Stimulated activated CD4-positive, alpha-beta T cell treated with anti-CD3 and anti-CD28 coated beads, Interleukin-12 subunit alpha, Interleukin-12 subunit beta, amount 100 ng/mL, for 24 hours (primary cell): ENCODE measurements at places on chromosomes 5 and 9.

DNA sequence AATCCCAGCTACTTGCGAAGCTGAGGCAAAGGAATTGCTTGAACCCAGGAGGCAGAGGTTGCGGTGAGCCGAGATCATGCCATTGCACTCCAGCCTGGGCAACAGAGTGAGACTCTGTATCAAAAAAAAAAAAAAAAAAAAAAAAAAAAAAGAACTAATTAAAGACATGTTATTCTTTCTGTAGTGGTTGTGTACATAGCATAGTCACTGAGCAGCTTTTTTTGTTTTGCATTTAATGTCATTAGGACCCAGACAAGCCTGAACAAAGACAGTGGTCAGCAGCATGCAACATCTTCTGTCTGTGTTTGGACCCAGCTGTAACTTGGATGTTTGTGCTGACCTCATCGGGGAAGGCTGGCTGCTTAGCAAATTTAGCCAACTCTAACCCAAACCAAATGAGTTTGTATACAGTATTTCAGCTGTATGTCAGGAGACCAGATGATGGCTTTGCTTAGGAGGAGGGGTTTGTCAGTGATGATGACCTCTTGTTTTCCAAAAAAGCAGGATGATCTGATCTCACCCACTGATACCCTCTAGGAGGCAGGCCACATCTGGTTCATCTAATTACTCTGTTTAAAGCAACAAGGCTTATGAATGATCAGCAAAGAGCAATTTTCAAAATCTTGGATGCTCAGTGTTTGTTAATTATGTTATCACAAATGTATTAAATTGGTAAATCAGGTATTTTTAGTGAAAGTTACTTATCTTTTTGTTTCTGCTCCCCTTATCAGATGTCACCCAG, 39.5 kb downstream of the SNCAIP start:
- no peak for DNase-seq

- DNase-seq = no peak
Measured at GRCh38 chr9:129282272-129282671, 104.2 kb upstream of the IER5L start.

DNA sequence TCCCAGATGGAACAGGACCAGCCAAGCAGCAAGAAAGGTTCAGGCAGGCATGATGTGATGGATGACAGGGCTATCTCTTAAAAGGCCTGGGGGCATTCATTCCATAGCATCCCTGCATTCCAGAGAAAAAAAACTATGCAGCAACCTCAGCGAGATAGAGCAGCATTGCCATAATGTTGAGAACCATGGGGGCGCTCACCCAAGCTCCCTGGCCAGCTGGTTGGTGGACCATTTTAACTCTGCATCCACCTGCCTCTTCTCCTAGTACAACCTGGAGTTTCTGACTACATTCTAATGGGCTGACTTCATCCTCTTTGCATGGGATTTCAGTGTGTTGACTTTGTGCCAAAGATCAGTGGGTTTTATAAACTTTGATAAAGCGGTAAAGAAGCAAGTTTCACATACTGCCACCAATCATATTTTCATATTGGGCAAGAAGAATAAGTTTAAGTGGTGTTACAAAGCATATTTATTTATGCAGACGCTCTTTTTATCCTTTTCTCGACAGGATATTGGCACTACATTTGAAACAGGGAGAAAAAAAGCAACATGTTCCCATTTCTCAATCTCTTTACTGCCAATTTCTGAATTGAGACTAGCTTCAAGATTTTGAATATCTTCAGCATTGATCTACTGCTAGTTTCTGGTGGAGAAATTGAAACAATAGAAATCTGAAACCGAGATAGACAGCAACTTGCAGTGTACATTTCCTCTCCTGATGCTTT, 378.3 kb upstream of the WWC1 start:
- no peak for DNase-seq

DNA sequence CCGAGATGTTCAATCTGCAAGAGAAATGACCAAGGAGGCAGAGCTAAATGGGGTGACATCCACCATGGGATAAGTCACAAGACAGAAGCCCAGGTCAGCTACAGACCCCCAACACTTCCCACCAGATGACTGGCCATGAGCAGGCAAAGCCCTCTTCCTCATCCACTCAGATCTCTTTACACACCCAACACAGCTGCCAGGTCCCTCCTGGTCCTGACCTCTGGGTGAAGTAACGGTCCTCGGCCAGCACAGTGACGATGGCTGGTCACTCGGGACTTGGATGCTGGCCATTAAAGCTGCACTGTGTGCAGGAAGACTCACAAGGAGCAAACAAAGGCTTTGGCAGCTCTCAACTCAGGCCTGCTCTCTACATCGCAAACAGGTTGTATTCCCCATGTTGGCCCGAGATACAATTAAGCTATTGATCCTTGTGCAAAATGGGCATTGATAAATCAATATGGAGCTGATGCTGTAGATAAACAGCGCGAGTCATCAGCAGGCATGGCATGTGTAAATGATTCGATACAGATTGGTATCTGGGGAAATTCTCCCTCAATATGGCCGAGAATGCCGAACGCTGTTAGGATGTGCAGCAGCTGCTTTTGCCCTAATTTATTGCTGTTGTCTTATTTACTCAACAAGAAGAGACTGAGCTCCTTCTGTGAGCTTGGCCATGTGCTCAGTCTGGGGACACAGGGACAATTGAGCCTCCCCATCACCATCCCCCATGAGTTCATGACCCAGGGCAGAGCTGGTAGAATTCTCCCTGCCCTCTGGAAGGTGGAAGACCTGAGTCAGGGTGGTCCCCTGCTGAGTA, 98.7 kb downstream of the C5orf15 start:
- no peak for DNase-seq

DNA sequence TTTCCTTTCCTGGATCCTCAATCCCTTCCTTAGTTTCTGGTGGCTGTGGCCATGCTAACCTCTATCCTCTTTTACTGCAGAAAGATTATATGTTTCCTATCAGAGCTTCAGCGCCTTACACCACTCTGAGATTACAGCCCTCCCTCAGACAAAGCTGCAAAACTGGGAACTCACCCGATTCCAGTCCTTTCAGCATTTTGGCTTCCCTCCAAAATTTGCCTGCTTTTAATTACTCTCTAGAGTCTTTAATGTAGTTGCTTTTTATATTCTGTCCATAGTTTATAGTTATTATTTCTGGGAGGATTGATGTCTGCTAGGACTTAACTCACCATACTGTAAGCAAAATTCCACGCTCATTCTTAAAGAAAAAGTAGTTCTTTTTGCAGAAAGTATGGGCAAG, 110.2 kb downstream of the NSG2 start:
- no peak for DNase-seq

GRCh38 chr5:175508896-175509295, 30.5 kb downstream of the SFXN1 start:
- DNase-seq = no peak

DNA sequence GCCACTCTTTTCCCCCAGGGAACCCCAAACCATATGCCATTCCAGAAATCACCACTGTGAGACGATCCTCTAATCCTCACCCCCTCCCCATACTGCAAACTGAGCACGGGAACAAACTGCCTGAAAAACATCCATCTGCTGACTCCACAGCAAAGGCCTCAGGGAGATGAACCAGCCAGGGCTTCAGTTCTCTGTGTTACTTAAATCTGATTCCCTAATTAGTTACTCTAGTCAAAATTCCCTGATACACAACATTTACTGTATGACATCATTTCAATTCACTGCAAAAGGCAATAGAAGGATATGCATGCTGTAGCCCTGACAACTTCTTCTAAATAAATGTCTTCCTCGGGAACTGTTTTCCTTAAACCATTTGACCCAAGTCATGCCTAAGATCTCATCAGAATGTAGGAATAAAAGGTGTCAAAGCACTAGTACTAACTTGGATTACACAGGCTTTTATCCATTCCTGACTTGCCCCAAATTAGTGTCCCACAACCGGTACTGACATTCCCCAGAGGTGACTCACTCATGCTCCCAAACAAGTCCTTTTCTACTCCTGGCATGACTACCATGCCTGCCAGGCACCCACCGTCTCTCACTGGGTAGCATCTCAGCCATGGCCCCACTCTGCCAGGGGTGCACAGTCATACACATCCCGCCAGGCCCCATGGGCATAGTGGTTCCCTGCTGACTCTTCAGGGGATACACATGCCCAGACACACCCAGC, 35.0 kb downstream of the MTX3 start:
- DNase-seq = no peak

- peak; percentile 7 for DNase-seq
Measured at GRCh38 chr9:92669527-92669889, 423 bp downstream of the IPPK start.

- DNase-seq = no peak
Measured at GRCh38 chr9:125612616-125613015, 94.4 kb downstream of the MAPKAP1 start.

DNA sequence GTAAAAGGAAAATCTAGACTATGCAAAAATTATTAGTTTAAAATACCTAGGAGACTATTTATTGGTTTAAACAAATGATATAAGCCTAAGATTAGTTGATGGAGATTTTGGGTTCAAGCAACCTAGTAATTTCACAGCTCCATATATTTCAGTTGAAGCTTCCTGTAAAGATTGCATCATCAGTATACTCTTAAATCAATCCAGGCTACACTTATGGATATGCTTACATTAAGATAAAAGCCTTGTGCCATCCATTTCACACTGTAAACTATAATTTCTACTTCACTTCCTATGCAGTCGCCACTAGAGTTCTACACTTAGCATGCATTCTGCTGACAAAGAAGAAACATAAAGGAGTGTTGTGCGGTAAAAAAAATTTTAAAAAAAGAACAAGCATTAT, 7.3 kb upstream of the LIX1 start:
- no peak for DNase-seq

DNA sequence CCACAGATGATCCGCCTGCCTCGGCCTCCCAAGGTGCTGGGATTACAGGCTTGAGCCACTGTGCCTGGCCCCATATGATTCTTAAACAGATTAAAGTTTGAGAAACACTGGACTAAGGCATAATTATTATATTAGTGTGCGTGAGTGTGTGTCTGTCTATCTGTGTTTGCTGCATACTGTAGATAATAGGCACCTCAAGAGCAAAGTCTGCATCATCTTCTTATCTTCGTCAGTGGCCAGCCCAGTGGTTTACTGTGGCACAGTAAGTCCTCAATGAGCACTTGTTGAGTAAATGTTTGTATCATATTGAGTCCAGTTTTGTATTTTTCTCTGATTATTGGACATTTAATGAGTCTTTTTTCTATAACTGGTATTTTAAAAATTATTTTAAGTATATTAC, 81.7 kb downstream of the ITGA1 start:
- no peak for DNase-seq

GRCh38 chr9:7963026-7963425, 163.4 kb upstream of the DMAC1 start:
- no peak for DNase-seq

DNA sequence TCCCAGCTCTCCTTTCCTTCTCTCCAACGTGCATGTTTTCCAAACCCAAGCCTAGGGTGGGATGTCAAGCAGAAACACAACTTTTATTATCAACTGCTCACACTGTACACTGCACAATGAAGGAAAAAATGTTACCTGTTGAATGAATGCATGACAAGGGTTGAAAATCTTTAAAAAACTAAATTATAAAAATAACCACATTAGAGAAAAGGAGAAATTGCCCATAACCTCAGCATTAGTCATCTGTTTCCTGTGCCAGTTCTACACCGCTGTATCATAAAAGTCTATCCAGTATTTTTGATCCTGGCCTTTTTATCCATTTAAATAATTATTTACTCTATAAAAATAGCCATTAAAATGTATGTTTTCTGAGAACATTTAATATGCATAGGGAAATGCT, 101.1 kb downstream of the APBA1 start:
- no peak for DNase-seq

GRCh38 chr9:133437753-133438531, 15.8 kb downstream of the ADAMTS13 start:
- DNase-seq = no peak

DNA sequence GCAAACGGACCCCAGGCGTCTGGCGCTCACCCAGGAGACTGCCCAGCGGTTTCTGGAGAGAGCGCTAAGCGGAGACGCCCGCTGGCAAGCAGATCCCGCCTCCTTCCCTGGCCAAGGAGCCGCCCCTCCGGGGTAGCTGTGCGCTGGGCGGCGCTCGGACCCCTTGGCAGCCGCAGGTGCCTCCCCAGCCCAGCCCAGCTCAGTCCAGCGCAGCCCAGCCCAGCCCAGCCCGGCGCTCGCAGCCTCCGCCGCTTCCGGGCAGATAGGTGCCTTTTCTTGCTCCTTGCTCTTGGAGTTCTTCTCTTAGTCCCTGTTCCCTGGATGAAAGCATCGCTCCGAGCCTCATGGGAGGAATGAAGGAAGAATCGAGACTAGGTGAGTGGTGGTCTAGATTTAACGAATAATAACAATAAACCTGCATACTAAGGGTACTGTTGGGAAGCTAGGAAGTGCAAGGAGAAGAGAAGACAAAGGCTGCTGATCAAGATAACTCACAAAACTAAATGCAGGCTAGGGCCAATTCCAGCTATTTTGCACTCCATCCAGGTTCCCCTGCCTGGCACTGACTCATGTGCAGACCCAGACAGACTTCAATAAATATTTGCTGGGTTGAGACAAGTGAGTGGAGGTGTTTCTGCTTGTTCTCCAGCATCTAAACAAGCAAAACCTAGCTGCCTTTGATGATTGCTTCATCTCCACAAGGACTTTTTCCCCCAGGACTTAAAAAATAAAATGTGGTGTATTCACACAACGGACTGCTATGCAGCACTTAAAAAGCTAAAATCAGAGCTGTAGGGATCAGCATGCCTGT, at the start of gene STK32A:
Gene STK32A, plus strand, starts transcription at position 202 of the 811 bp plus-strand sequence. CDS start 4,609 bp downstream, outside the sequence.
- DNase-seq = no peak

GRCh38 chr5:120631611-120632010, 167.5 kb downstream of the PRR16 start:
- DNase-seq = no peak

DNA sequence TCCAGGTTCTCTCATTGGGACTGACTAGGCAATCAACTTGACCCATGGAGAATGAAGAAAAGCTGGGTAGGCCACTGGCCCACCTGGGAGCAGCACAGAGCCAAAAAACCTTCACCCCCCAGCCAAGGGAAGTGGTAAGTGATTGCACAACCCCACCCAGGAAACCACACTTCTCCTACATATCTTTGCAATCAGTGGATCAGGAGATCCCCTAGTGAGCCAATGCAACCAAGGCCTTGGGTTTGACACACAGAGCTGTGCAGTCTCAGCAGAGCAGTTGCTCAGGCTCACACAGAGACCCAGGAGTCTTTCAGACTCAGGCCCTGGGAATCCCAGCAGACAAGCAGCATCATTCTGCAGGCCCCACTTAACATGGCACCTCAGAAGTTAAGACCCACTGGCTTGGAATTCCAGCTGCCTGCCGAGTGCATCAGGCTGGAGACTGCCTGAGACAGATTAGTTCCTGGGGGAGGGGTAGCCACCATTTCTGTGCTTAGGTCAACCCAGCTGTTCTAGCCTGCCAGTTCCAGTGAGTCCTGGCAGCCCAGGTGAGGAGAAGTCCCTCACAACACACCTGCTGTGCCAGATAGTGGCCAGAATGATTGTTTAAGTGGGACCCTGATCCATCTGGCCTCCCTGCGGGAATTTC, 136.4 kb downstream of the SAXO1 start:
- DNase-seq = no peak

- DNase-seq = no peak
Measured at GRCh38 chr5:150960791-150961396, 56.1 kb upstream of the ZNF300 start.

- no peak for DNase-seq
Measured at GRCh38 chr5:168897387-168898122, 318.4 kb upstream of the PANK3 start.

GRCh38 chr9:74728176-74728575, 159.5 kb downstream of the TRPM6 start:
- DNase-seq = no peak

- no peak for DNase-seq
Measured at GRCh38 chr5:53165431-53166182, 56.0 kb upstream of the MOCS2 start.

GRCh38 chr5:157598350-157598936, 22.9 kb upstream of the ADAM19 start:
- no peak for DNase-seq
